ENCODE measurements at places on chromosomes 13 and 19.

DNA sequence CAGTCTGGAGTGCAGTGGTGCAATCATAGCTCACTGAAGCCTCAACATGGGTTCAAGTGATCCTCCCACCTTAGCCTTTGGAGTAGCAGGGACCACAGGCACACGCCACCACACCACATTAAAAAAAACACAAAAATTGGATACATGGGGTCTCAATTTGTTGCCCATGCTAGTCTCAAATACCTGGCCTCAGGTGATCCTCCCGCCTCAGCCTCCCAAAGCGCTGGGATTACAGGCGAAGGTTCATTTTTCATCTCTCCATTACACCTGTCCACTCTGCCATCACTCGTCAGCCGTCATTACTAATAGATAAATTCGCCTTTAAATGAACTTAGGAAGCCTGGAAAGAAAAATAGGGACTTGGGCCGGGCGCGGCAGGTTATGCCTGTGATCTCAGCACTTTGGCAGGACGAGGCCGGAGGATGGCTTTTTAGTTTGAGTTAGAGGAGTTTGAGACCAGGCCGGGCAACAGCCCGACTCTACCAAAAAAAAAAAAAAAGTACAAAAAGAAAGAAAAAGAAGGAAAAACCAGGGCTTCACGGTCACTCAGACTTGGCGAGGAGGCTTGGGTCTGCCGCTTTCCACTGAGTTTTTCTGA, 685 bp upstream of the SUPT5H start:
- DNase-seq: no peak

DNA sequence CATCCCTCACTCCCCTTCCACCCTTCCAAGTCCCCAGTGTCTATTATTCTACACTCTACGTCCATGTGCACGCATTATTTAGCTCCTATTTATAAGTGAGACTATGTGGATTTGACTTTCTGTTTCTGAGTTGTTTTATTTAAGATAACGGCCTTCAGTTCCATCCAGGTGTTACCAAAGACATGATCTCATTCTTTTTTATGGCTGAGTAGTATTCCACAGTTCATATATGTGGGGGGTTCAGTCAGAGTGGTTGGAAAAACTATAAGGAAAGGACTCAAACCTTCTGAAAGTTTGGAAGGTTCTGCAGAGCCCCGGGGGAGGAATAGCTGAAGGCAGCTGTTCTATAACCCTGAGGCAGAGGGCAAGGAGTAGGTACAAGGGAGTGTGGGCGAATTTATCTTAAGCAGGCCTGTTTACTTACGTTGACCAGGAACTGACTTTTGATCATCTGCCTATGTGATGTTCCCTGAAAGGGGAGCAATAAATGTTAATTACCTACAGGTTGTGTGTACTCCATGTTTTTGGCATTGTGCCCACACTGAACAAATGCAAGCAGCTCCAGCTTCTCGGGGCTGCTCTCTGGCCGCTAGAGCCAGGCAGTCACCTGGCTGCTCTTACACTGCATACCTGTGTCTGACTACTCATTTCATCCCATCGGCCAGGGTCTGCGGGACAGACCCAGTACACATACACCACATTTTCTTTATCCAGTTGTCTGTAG, 13.5 kb upstream of the ADGRE1 start:
- no peak for DNase-seq

- no peak for DNase-seq
Measured at GRCh38 chr13:33052506-33053280, 36.5 kb downstream of the KL start.

DNA sequence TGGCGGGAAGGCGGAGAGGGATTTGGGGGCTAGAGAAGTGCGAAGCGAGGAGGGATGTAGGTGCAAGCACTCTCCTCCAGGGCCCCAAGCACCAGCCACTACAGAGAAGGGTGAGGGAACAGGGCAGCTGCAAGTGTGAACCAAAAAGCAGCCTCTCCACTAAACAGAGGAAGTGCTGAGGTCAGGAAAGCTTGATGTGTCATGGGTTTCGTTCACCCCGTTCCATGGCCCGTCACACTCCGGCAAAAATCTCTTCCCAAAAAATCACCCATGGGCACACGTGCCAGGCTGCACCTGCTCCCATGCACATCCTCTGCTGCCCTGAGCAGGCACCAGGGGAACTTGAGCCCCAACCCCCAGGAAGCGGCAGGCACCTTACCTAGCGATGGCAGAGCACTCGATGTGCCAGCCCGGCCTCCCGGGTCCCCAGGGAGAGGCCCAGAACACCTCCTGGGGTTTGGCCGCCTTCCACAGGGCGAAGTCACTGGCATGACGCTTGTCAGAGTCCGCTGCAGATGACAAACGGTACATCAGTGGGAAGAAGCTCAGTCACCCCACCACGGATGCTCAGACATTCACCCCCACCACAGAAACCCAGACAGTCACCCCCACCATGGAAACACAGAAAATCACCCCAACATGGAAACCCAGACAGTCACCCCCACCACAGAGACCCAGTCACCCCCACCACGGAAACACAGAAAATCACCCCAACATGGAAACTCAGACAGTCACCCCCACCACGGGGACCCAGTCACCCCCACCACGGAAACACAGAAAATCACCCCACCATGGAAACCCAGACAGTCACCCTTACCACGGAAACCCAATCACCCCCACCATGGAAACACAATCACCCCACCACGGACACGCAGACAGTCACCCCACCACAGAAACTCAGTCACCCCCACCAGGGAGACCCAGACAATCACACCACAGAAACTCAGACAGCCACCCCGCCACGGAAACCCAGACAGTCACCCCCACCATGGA, 29.0 kb downstream of the CARS2 start:
- no peak for DNase-seq

DNA sequence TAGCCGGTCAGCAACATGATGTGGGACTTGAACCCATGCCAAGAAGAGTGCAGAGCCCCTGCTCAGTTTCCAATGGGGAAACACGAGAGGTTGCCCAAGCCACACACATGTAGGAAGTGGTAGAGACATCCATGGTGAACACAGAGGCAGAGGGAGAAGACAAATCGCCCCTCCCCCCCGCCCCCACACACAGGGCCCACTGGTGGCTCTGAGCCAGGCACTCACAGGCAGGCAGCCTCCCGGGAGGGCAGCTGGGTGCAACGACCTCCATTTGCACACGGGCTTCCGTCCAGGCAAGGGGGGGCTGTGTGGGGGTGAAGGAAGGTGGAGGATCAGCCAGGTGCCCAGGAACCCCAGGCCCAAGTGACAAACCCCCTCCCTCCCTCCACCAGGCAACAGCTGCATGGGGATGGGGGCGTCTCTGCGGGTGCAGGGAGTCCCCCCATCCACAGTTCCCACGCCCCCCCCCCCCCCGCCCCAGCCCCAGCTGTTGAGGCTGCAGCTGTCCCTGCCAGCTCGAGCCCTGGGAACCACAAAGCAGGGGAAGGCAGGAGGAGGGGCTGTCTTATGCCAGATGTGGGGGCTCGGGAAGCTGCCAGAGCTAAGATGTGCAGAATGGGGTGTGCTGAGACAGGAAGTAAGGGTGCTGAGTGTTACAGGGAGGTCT, 3.4 kb downstream of the NOTCH3 start:
- no peak for DNase-seq

DNA sequence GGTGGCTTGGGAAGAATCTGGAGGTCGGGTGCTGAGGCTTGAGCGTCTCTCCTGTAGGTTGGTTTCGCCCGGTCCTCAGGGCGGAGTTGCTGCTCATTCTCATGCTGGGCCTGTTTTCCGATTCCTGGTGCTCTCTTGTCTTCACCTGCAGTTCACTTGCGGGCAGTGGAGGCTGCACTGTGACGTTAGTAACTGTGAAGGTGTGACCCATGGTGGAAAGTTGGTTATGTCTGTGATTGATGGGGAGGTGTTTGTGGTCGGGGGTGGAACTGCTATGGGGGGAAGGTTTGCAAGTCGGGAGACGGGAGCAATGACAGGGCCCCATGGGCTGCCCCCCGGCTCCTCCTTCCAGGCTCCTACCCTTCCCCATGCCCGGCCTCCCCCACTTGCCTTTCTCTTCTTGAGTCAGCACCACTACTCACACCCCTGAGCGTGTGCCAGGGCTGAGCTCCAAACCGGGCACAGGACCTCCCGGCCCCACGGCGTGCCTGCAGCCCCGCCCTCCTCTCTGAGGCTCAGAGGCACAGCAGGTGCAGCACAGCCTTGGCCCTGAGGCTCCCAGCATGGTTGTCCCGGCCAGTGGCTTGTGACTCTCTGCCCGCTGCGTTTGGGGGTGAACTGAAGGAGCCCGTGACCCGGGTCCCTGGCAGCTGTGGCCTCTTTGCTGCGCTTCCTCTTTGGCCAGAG, 79.1 kb downstream of the ATP11A start:
- no peak for DNase-seq

- no peak for DNase-seq
Measured at GRCh38 chr13:31056644-31057271, 104.9 kb downstream of the HSPH1 start.

DNA sequence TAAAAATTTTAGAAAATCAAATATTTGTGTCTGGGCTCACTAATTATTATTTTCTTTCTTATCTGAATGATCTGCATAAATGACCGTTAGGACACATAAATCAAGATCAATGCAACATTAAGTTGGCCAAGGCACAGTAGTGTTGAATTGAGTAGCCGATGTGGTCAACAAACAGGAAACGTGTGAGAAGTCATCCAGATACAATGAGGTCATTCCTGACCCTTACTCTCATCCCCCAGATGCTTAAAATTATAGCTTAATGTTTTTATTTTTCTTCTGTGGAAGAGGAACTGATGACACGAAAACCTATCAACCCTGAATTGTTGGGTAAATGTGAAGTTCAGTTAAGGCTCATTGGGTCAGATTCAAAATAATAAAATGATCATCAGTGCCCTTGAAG, 222.9 kb downstream of the RFC3 start:
- DNase-seq: no peak
